Upper lobe of left lung (tissue), 6 donors: ENCODE measurements at places on chromosomes 7 and 10.

DNA sequence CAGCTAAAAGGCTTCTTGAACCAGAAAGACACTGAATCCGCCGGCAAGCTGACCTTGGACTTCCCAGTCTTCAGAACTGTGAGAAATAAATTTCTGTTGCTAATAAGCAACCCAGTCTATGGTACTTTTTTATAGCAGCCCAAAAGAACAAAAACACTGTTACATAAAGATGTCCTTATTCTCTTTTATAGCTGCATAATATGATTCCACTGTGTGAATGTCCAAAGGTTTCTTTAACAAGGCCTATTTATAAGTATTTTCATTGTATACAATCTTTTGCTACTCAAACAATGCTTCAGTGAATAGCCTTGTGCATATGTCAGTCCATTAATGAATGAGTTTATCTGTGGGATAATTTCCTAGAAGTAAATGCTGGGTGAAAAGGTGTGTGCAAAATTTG is 190.8 kb upstream of the INHBA start:
- DNase-seq: no peak

DNA sequence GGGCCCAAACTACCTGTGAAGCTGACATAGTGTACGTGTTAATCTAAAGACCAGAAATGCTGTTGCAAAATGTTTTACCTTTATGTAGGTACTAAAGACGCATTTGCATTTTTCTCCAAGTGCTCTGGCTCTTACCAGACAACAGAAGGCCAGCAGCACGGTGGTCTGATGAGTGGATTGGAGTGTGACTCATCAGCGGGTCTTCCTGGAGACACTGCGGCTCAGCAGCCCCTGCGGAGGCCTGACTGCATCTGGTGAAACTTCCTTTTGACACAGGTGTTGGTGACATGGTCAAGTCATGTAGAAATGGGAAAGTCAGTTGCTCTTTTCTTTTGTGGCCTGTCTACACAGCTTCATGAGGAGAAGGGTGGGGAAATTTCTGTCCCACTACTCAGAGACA is 723.6 kb downstream of the INHBA start:
- no peak for DNase-seq

GRCh38 chr7:156327474-156327873 is 313.1 kb upstream of the RNF32 start:
- no peak for DNase-seq

DNA sequence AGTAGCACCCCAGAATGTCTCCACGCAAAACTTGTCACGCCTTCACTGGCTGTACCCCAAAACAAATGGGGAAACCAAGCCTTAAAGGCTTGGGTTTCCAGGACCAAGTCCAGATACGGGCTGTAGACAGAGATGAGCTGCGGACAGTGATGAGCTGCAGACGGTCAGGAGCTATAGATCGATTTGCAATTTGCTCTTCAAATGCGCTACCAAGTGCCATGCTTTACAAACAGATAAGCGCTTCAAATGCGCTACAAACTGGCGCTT is 658 bp upstream of the SGCE start:
- DNase-seq: no peak

GRCh38 chr10:48580236-48580635 is 24.6 kb downstream of the ARHGAP22 start:
- no peak for DNase-seq

GRCh38 chr7:44995555-44996493 is 4.2 kb upstream of the CCM2 start:
- DNase-seq: no peak

- no peak for DNase-seq
These were observed 113.4 kb upstream of the SVIL start for GRCh38 chr10:29748109-29748650.

DNA sequence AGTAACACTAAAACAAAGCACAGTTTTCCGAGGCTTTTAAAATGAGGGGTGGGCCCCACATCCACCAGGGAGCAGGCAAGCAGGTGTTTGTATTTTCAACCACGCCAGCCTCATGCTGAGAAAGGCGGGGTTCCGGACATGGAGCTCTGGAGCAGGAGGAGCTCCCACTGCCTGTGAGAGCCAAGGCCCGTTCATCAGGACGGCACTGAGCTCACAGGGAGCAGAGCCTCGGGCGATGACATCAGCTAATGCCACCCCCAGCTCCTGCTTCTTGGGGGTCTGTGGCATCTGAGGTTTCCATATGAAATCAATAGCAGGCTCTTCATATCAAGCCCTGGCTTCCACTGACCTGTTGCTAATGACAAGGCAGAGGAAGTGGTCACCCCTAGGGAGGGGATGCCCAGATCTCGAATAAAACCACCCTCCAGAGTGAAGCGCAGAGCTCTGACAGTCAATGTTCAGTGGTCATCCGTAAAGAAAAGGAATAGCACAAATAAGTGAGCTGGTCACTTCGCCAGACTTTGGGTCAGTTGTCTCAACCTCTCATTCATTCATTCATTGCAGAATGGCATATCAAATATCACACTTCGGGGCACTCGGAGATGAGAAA is 89.1 kb downstream of the TNS3 start:
- no peak for DNase-seq

GRCh38 chr7:84549409-84549808 is 354.8 kb upstream of the SEMA3A start:
- DNase-seq: no peak

DNA sequence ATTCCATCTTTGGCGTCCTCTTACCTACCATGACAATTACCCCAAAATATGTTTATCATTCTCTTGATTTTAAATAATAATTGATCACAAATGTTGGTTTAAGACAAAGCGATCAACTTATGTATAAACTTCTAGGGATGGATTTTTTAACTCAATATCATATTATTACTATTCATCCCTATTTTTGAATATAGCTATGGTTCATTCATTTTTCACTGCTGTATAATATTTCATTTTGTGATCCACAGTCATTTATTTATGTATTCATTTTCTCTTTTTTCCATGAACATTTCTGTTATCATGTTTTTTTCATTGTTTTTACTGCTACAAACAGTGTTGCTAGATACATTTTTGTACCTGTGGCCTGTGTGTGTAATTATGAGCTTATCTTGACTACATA is 61.3 kb upstream of the MET start:
- DNase-seq: no peak

GRCh38 chr10:43026039-43026973 is 50.6 kb upstream of the RET start:
- DNase-seq: peak; percentile 69

GRCh38 chr10:70937661-70938060 is 49.3 kb upstream of the PCBD1 start:
- DNase-seq: no peak

DNA sequence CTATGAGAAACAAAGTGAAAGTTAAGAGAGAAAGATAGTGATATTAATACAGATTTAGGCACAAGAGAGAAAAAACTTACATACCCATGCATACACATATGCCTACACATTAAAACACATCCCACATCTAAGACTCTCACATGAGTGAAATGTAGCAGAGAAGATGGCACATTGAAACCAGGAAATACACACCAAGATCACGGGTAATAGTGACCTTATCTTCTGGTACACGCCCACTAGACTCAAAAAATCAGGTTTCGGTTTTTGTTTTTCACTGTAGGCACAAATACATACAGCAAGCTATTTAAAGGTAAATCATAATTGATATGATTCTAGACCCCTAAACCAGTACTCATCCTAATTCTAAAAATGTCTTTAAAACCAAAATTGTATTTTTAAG is 225.2 kb upstream of the TAC1 start:
- no peak for DNase-seq

- no peak for DNase-seq
These were observed 14.7 kb upstream of the CPED1 start for GRCh38 chr7:120973849-120974248.

DNA sequence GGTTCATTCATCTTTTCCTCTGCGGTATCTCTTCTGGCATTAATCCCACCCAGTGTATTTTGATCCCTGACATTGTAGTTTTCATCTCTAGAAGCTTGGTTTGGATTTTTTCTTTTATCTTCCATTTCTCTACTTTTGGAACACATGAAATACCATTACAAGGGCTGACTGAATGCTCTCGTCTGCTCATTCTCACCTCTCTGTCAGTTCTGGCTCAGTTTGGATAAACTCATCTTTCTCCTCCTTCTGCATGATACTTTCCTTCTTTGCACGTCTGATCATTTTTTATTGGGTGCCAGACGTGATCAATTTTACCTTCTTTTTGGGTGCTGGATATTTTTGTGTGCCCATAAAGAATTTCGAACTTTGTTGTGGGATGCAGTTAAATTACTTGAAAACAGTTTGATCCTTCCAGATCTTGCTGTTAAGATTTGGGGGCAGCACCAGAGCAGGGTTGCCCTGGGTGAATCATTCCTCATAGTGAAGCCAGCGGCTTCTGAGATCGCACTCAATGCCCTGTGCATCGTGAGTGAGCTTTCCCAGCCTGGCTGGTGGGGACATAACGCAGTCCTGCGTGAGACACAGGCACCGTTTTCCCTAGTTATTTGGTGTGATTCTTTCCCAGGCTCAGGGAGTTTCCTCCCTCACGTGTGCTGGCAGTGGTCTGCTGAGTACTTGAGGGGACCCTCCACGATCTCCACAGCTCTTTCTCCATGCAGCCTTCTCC is 53.8 kb downstream of the LHPP start:
- no peak for DNase-seq

DNA sequence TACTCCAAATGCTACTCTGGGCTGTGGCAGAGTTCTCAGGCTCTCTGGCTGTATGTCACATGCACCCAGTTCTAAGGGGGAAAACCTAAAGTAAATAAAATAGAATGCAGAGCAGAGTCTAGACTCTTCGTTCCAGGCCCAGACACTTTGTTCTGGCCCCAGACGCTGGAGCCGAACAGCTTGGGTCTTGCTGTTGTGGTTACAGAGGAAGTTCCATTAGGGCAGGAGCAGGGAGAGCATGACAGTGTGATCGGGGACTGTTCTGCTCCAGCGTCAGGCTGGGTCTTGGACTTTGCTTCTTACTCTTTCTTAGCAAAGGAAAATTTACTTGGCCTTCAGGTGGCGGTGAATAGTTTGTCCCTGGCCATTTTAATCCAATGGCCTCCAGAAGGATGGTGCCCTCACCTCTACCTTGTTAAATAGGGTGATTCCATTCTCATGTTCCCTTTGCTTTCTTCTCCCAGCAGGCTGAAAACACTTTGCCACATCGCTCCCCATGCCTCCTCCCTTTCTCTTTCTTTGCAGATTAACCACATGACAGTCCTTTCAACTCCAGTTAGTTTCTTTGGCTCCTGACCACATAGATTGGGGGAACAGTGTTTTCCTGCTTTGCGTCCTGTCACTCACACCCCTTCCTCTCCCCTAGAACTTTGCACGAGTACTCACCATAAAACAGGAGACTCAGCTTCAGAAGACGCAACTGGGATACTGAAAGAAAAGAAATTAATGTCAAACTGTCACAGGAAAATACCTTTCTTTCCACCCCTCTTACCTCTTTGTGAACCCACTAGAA is 730.8 kb downstream of the SUGCT start:
- DNase-seq: no peak

DNA sequence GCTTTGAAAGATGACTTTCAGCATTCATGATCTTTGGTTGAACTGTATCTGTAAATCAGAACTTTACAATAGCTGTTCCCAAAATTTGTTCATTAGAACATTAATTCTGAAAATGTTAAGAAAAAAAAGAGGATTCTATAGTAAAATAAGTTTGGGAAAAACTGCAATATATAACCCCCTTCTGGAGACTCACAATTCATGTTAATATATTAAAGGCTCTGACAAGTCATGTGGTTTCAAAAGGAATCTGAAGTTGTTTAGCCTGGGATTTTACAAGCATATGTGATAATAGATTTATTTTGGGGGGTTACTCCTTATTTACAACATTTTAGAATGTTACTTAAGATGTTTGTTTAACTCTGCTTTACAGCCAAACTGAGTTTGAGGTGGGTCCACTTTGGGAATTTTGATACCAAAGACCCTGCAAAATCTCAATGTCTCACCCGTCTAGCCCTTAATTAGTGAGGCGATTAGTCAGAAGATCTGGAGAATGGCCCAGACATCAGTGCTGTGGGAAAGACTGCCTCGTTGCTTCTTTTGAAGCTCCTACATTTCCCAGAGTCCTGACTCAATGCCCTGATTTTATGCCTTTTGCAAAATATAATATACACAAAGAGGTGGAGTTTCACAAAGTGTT is 40.0 kb downstream of the CDK1 start:
- DNase-seq: no peak

GRCh38 chr10:4653160-4653559 is 172.8 kb upstream of the AKR1E2 start:
- peak; percentile 1 for DNase-seq

DNA sequence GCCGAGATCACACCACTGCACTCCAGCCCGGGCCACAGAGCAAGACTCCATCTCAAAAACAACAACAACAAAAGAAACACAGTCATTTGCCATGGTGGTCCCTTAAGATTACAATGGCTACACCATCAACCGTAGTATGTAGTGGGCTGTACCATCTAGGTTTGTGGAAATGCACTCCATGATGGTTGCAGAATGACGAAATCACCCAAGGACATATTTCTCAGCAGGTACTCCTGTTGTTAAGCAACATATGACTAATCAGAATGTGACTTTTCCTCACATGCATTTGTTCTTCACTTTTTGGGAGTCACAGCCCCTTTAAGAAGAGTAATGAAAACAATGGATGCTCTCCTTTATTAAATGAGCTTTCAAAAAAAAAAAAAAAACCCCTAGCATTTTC is 11.0 kb downstream of the SVIL start:
- DNase-seq: no peak

DNA sequence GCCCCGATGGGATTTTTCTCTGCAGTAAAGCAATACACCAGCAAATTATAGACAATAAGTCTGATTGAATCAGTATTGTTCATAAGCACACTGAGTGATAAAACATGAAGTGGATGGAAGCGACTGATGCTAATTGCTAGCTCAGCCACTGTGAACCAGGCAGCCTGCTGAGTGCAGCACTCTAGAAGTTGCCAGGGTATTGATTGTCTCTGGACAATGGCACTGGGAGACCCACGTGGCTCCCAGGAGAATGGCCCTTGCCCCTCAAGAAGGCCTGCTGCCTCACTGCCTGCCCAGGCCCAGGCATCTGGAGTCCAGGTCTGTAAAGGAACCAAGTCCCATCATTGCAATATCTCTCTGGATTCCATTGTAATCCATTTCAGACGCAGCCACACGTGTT is 80.4 kb upstream of the TCERG1L start:
- no peak for DNase-seq

DNA sequence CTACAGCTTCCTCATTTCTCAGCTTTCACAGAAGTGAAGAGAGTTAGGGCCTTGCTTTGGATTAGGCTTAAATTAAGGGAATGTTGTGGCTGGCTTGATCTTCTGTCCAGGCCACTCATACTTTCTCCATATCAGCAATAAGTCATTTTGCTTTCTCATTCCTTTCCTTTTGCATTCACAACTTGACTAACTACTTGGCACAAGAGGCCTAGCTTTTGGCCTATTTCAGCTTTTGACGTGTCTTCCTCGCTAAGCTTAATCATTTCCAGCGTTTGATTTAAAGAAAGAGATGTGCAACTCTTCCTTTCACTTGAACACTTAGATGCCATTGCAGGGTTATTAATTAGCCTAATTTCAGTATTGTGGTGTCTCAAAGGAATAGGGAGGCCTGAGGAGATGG is 712.0 kb downstream of the INHBA start:
- no peak for DNase-seq

GRCh38 chr7:149197675-149198074 is 2.3 kb downstream of the ZNF282 start:
- no peak for DNase-seq

GRCh38 chr10:113399065-113399464 is 153.8 kb upstream of the HABP2 start:
- DNase-seq: no peak
